ENCODE measurements at places on chromosomes 5 and 9.

DNA sequence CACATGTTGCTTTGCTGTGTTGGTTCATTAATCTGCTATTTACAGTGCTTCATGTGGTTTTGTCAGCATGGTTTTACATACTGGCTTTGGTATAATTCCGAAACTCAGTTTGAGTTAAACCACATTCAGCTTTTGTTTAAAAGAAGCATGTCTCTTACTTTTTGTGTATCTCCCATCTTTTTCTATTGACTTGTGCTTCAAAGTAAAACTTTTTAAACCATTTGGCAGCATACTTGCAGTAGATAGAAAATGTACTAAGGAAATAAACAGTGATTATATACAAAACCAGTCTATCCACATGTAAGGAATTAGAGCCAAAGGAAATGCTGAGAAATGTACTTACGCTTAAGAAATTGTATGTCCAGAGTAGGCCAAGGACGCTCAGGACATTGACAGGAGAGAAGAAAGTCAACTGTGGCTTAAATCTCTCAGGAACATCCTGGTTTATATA, 286.9 kb downstream of the ARHGEF28 start:
- DNase-seq: no peak

DNA sequence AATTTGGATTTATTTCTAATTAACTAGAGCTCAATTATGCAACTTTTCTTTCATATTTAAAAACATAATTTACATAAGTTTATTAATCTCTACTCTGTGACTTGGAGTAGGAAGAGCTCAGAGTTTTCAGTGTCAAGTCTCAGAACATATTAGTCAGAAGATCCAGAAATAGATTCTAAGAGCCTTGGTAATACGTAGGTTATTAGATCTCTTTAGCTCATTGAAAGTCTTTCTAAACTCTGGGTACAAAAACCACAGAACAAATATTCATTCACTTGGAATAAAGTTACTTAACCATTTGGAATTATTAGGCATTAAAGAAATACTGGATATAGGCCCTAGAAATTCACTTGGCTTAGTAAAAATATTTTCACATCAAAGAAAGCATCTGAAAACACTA, 26.3 kb upstream of the ISCA1 start:
- DNase-seq: no peak

DNA sequence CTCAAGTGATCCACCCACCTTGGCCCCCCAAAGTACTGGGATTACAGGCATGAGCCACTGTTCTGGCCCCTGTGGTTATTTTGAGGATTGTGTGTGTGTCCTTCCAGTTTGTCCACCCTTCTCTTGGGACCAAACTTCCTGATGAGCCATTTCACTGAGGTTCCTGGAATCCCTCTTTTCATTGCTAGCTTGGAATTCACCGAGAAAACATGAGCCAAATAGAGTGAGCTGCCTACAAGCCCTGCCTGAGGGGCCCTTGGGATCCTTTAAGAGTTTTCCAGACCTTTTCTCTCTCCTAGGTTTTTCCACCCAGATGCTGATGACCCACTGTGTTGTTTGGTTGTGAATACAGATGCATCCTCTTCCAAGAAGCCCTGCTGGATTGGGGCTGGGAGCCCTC, 13.2 kb upstream of the KIF12 start:
- no peak for DNase-seq

DNA sequence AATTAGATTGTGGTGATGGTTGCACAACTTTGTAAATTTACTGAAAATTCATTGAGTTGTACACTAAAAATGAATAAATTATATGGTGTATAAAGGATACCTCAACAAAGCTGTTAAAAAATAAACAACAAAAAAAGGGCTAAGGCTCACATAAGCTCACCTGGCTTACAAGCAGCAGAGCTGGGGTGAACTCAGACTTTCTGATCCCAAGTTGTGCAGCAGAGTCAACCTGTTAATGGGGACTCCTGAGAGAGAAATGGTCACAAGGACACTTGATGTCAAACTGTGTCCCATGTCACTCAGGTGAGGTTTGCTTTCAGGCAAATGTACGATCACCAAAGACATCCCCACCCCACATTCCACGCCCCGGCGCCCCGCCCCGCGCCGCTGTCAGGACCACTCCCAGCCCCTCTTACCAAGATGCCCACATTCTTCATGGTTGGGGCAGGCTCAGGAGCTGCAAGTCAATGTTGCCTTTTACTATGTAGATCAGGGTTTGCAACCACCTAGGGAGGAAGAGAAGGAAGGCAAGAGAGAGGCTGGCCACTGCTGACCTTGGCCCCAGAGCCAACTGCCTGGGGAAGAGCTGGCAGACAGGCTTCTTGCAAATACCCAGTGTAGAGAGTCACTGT, 22.4 kb upstream of the SLC36A1 start:
- DNase-seq: no peak

DNA sequence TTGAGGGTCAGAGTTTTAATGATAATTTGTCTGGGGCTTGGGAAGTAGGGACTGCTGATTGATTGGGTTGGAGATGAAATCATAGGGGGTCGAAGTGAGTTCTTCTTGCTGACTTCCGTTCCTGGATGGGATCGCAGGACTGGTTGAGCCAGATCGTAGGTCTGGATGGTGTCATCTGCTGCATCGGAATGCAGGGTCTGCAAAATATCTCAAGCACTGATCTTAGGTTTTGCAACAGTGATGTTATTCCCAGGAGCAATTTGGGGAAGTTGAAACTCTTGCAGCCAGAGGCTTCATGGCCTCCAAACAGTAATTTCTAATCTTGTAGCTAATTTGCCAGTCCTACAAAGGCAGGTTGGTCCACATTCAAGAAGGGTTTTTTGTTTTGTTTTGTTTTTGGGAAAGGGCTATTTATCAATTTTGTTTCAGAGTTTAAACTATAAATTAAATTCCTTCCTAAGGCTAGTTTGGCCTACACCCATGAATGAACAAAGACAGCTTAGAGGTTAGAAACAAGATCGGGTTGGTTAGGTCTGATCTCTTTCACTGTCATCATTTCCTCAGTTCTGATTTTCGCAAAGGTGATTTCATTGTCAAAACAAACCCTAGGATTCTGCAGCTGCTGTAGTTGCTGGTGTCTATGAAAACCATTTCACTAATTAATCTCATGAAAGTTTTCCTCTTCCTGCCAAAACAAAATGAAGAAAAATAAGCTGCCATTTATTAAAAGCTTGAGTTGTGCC, 388.0 kb downstream of the TMEM232 start:
- DNase-seq: no peak

- no peak for DNase-seq
These were observed 133.3 kb downstream of the CDK5RAP2 start for GRCh38 chr9:120446671-120447070.

- no peak for DNase-seq
These were observed 214.3 kb downstream of the AGTPBP1 start for GRCh38 chr9:85527331-85528020.

GRCh38 chr9:109597496-109597895, 99.4 kb upstream of the PTPN3 start:
- DNase-seq: no peak

GRCh38 chr9:134407121-134407779, 81.0 kb downstream of the RXRA start:
- peak; percentile 61 for DNase-seq

DNA sequence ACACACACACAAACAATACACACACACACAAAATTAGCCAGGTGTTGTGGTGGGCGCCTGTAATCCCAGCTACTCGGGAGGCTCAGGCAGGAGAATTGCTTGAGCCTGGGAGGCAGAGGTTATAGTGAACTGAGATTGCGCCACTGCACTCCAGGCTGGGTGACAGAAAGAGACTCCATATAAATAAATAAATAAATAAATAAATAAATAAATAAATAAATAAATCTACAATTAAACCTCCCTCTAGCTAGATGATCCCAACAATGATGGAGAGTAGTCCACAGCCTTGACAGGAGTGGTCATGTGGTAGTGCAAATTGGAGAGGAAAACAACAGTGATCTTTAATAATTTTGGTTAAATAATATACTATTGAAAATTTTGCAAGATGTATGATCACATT, 1739.0 kb upstream of the C9orf72 start:
- DNase-seq: no peak

DNA sequence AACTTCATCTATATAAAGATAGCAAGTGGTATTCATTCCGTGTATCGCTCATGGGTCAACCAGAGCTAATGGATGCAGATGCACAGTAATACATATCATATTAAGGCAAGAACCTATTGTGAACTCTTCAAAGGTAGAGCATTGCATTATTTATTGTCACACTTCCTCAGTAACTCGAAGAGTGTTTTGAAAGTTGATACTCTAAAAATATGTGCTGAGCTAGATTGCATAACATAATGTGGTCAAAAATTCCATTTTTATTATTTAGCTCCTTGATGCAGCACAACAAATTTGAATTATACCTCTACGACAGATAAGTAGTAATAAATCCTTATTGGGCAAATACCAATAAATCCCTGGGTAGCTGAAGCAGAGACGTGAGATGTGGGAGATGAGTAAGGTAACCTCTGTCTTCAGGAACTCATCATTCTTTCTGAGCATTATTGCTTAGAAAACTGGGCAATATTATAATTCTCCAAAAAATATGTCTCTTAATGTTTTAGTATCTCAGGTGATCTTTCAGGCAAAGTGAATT, 70.3 kb downstream of the CDH18 start:
- no peak for DNase-seq

GRCh38 chr9:71403106-71403505, 281.7 kb upstream of the TRPM3 start:
- no peak for DNase-seq

GRCh38 chr9:113522858-113523257, 59.3 kb downstream of the RGS3 start:
- no peak for DNase-seq

DNA sequence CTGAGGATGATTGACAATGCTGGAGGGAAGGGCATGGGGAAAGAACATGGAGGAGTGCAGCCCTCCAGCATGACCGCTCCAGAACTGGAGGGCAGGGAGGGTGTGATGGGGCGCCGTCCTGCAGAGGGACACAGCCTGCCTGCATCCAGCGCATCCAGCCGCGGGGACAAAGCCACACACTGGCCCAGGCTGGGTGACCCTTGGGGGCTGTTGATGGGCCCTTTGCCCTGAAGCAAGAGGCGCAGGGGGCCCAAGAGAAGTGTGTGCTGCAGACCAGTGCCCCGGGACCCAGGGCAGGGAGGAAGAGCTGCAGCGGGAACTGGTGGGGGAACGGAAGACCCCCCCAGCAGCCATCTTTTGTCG, 169.8 kb upstream of the PPP1R26 start:
- DNase-seq: no peak

DNA sequence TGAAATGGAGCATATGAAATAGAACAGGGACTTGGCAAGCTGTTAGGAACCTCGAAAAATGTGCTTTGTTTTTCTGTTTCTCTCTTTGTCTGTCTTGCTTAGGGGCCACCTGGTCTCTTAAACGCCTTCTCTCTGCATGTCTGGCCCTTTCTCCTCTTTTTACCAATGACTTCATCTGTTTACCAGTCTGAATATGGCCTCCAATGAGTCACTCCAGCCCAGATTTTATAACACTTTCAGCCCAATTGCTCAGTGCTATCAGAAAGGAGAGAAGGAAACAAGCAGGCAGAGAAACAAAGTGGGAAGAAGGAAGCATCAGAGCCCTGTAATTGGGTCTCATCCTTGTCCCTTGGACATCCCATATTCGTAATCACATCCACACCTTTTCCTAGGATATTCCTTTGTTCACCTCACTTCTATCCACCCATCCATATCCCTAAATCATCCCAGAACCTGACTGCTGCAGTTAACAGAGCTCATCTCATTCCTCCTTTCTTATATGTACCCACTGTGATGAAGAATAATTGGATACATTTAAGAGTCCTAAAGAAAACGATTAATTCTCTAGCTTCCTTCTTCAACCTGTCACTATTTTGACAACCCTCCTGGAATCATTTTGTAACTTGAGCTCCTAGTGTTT, 151.8 kb upstream of the GPR151 start:
- no peak for DNase-seq

Data from stimulated activated CD4-positive, alpha-beta T cell treated with anti-CD3 and anti-CD28 coated beads, TNF-alpha, amount 100 ng/mL, for 24 hours (primary cell).